Cardiac fibroblast (primary cell): ENCODE measurements at places on chromosomes 2 and 18.
A peak's percentile ranks its signal among the peaks of the same experiment; 100 is the strongest.

- no peak for DNase-seq
These were observed 176.6 kb upstream of the NRXN1 start for GRCh38 chr2:51208521-51208920.

DNA sequence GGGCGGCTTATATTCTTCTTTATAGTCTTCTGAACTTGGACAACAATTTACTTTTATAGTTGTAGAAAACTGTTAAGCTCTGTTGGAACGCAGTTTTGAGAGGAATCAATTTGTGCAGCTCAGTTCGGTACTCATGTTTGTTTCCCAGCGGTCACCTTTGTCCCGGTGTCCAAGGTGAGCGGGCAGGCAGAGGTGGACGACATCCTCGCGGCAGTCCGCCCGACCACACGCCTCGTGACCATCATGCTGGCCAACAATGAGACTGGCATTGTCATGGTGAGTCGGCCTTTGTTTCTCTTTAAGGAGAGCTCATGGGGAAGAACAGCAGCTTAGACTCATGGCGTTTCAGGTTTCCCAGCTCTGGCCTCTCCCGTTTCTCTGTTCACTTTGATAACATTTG is 18.6 kb upstream of the ESPNL start:
- no peak for DNase-seq

DNA sequence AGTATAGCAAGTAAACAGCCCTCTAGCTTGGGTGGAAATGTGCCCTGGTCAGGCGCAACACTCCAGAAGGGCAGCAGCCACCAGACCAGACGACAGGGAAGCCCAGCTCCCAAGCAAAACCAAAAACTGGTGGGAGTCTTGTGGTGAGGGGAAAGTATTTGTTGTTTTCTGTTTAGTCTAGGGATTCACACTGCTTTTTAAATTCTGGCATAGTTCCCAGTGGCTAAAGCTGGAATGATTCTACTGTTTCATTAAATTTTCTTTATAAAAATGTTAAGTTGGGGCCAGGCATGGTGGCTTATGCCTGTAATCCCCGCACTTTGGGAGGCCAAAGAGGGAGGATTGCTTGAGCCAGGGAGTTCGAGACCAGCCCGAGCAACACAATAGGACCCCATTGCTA is 38.5 kb downstream of the MERTK start:
- DNase-seq = no peak

- DNase-seq = peak; percentile 55
These were observed 706 bp downstream of the UBXN2A start for GRCh38 chr2:23940718-23941620.

- peak; percentile 81 for DNase-seq
These were observed 325.8 kb downstream of the DYSF start for GRCh38 chr2:71778936-71779773.

DNA sequence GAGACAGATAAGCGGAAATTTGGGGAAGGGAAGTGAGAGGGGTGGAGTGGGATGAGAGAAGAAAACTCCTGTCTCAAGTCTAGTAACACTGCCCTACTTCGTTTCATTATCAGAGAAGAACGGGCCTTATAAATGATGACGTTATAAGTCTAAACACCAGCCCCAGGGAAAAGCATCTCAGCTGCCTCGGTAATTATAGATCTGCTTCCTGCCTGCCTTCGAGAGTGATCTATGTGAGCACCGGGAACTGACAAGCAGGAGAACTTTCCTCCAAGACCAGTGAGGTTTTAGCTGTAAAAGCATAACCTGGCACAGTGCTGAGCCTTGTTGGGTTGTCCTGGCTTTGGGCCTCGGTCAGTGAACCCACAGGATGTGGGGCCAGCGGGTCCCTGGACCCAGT is 227.9 kb upstream of the SIX2 start:
- peak; percentile 72 for DNase-seq

GRCh38 chr2:120820263-120820952 is 84.7 kb downstream of the GLI2 start:
- peak; percentile 61 for DNase-seq

DNA sequence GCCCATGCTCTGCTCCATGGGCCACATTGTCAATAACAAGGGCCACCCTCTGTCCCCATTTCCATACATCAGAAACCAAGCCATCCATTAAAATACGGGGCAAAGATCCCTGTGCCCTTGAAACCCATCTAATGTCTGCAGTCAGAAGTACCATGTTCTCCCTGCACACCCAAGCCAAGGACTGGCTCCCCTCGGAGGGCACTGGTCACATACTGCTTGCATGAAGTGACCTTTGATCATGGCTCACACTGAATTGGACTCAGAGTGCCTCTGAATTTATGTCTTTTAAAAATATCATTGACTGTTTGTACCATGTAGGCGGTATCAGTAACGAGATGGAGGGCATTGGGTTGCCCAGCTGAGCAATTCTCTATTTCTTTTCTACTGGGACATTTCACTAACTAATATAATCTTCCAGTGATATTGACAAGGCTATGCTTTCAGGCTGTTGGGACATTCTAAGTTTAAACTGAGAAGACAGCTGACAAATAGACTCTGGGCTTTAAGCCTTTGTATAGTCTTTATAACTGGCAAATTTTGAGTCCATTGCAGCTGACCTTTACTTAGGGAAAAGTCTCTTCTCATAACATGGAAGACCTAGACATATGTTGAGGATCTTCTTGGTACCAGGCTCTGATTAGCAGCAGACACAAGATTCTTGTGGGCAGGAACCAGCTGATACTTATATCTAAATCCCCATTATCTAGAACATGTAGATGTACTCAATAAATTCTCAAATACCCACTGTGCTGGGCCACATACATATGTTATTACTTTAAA is 214.3 kb downstream of the MYCN start:
- no peak for DNase-seq

GRCh38 chr2:100002059-100002458 is 140.3 kb downstream of the AFF3 start:
- DNase-seq = no peak

- DNase-seq = no peak
These were observed 5.6 kb upstream of the GPR17 start for GRCh38 chr2:127640082-127641072.

- DNase-seq = no peak
These were observed 68.5 kb downstream of the SUMO1 start for GRCh38 chr2:202169832-202170424.
